ENCODE measurements at places on chromosomes 12 and 14. TPM values are rescaled to one million over a fixed set of nuclear protein-coding genes. Genes with fewer than 3 reads are reported as not detected.

BATF gene
- 1.2 TPM for polyA plus RNA-seq

PLA2G1B gene
- polyA plus RNA-seq = 2.3 TPM

WDR20 gene
- 8.8 TPM for polyA plus RNA-seq

PLEKHA5 gene
- 7.8 TPM for polyA plus RNA-seq

PROX2 gene
- not detected for polyA plus RNA-seq

BEST3 gene
- polyA plus RNA-seq = not detected

EID3 gene
- polyA plus RNA-seq = 0.53 TPM

OGFOD2 gene
- polyA plus RNA-seq = 14.3 TPM

KRT8 gene
- polyA plus RNA-seq = 182 TPM

TUNAR gene
- not detected for polyA plus RNA-seq

ETFBKMT gene
- 1.0 TPM for polyA plus RNA-seq

IL26 gene
- not detected for polyA plus RNA-seq

PRICKLE1 gene
- 1.1 TPM for polyA plus RNA-seq

KRT79 gene
- polyA plus RNA-seq = 1.0 TPM

FLRT2 gene
- 2.8 TPM for polyA plus RNA-seq

SPRYD4 gene
- 2.3 TPM for polyA plus RNA-seq

ZNF84 gene
- polyA plus RNA-seq = 10.6 TPM

SOAT2 gene
- not detected for polyA plus RNA-seq

WNT1 gene
- not detected for polyA plus RNA-seq

TDRD9 gene
- 1.3 TPM for polyA plus RNA-seq

OVCH1 gene
- not detected for polyA plus RNA-seq

TNS2 gene
- 53.4 TPM for polyA plus RNA-seq

TC2N gene
- 68.2 TPM for polyA plus RNA-seq

POLE2 gene
- polyA plus RNA-seq = 3.3 TPM

LHX5 gene
- not detected for polyA plus RNA-seq

PTPRO gene
- 0.45 TPM for polyA plus RNA-seq

MAP3K9 gene
- 1.4 TPM for polyA plus RNA-seq

CLEC4A gene
- 2.4 TPM for polyA plus RNA-seq

PPP4R4 gene
- polyA plus RNA-seq = 0.11 TPM

RHOJ gene
- 22.0 TPM for polyA plus RNA-seq

KLC1 gene
- 39.3 TPM for polyA plus RNA-seq

MTA1 gene
- 44.7 TPM for polyA plus RNA-seq

CELA1 gene
- polyA plus RNA-seq = not detected

FAR2 gene
- 1.5 TPM for polyA plus RNA-seq

SLC7A8 gene
- 25.9 TPM for polyA plus RNA-seq

RAPGEF3 gene
- 239 TPM for polyA plus RNA-seq

FLVCR2 gene
- polyA plus RNA-seq = 1.2 TPM

ACSM4 gene
- polyA plus RNA-seq = not detected

CIDEB gene
- 10.3 TPM for polyA plus RNA-seq

LYZ gene
- polyA plus RNA-seq = 257 TPM

LRRC10 gene
- polyA plus RNA-seq = not detected

All from adipose tissue (tissue), 3 donors.